ENCODE measurements at places on chromosomes 1 and 21.

DNA sequence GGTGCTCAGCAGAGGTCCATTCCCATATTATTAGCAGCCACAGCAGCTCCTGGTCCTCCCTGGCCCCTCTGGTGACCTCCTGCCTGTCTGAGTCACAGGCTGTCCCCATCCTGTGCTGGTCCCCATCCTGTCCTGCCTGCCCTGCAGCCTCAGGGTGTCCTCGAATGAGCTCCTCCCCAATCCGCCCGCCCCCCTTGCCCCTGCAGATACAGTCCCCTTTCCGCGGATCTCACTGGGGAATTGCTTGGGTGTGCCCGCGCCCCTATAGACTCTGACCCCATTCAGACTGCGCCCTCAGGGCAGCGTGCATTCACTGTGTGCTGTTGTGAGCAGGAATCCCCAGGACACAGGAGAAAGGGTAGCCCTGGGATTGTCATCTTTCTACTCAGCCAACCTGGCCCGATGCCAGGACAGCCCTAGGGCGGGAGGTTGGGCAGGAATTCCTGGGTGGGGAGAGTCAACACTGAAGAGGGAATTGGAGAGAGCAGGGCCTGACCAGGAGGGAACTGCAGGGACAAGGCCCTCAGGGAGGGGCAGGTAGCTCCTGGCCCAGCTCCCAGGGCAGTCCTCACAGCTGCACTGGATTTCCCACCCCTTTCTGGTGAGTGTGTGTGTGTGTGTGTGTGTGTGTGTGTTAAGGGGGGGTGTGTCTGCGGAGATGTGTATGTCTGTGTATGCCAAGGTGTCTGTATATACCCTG is 1.1 kb upstream of the GUCA2A start:
- peak; percentile 59 for DNase-seq

DNA sequence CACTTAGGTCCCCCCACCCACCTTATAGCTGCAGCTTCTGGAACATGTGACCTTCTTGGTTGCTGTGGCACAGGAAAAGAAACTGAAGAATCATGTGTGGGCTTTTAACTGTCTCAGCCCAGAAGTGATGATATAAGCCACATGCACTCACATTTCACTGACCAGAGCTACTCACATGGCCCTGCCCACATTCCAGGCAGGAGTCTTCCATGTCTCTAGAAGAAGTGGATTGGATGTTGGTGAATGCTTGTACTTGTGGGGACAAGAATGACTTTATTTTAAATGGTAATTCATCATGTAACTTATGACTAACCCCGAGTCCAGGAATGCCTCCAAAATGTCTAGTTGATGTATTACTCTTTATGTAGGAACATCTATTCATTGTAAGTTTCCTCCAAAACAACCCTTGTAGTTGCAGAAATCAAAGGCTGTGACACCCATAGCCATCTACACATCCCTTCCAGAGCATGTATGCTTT is 15.8 kb upstream of the CAMK1G start:
- DNase-seq = no peak

DNA sequence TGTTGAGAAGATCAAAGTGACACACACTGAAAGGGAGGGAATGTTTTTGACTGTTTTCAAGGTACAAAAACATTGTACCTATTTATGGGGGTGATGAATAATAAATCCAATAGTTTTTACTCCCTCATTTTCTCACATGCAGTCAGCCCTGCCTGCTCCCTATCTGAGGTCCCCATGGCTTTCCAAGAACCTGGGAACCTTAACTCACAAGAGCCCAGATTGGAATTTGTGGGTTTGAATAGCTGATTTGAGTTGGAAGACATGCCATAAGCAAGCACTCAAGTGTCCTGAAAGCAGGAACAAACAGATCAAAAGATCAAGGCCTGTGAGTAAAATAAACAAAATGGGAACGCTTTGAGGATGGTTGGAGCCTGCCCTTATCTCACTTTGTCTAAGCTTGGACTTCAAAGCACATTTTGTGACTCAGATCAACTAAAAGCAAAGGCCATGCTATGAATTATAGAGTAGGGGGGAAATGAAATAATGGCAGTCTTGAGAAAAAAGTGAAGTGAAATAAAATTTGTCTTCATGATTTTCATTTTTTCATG is 136.6 kb downstream of the LYPLAL1 start:
- DNase-seq = no peak

DNA sequence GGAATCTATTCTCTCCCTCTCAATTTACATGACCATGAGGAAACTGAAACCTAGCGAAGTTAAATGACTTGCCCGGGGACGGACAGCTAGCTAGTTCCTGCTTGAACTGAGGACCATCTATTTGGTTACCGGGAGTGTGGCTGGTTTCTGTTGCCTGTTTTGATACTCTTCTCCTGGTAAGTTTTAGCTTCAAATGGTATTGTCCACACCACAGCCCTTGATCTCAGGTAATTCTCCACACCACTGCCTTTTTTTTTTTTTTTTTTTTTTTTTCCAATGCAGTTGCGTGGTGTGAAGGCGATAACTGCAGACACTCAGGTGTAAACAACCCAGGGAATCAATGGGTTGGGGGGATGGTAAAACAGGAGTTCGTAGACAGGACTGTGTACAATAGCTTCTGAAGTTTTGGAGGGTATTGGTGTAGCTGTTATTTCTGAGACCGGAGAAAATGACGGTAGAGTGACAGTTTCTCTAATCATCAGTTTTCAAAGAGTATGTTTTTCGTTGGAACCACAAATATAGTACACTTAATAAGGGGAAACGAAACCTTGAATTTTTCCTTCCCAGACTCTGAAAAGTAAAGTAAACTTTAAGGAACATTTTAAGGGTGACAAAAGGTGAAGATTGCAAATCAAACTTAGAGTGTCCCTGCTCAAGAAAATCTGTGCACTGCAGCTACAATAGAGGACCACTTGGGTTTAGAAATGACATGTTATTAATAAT is 125.3 kb upstream of the CACYBP start:
- no peak for DNase-seq

DNA sequence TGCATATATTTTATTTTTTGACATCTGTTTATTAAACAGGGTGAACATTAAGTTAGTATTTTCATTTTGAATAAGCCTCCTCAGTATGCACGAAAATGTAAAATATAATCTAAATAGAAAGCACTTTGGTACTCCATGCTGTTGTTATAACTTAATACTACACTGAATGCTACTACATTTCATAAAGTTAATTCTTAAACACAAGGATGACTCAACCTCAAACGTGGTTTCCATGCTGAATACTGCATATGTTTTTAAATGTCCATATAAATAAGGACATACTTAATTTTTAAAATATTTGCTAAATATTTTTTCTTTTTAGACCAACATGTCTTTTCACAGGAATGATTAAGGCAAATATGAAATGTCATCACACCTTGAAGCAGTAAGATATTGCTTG is 83.9 kb downstream of the USP24 start:
- no peak for DNase-seq

Data from left hindlimb (tissue), 1 donor.